ENCODE measurements at places on chromosomes 1 and 21.
A peak's percentile ranks its signal among the peaks of the same experiment; 100 is the strongest.

DNA sequence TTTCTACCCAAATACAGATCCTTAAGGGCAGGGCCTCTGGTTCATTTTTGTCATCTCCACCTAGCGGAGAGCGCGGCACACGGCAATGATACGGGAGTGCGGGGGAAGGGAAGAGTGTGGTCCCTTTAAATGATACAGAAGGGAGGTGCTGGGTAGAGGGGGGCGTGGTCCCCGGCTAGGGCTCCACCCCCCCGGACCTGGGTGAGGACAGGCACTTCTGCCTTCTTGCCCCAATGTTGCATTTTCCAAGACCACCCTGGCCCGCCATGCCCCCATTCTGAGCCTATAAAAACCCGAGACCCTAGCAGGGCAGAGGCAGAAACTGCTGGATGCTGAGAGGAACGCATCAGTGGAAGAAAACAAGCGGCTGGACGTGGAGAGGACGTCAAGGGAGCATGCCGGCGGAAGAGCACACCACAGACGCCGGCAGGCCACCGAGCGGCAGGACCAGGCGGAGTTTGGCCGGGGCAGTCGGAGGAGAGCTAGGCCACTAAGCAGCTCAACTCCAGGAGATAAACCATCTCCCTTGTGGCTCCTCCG is 30.0 kb downstream of the LRRC3 start:
- DNase-seq: no peak

DNA sequence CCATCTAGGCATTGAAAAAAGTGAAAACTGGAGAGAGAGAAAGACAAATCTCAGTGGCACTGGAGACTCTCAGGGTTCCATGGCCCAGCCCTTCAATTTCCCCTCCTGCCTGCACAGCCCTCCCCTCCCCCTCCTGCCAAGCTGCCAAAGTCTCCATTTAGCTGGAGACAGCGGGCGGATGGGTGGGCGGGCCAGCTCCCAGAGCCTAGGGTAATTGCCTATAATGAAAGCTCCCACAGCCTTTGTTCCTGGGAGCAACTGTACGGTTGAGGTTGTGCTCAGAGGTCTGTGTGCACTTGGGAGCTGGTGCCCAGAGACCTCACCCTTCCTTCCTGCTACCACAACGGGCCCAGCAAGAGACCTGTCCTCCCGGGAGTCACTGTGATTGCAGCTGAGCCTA is 89.6 kb downstream of the NAV1 start:
- no peak for DNase-seq

- DNase-seq: no peak
Measured at GRCh38 chr1:91546876-91547275, 46.2 kb downstream of the CDC7 start.

DNA sequence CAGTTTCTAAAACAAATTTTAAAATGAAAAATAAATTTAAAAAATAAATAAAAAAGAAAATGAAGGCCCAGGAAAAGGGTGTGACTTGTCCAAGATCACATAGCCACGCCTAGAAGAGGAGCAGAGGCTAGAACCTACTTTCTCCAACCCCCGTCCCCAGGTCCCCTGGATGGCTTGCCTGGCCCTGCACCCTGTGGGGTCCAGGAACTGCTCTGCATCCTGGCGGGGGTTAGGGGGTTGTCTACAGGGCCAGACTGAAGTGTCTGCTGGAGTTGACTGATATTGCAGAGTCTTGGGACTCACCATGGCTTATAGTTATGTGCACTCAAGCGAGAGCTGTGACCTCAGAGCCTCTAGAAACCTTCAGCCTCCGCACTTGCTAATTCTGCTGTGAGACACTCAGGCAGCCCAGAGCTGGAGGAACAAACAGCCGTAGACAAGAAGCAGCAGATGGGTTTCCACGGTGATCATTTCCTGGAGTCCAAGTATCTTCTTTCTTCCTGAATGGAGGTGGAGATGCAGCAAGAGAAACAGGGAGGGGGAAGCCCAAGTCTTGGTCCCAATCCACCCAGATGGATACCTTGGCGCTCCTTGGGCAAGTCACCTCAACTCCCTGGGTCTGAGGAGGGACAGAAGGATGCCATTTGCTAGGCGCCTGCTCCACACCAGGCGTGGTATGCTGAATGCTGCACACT is 5.2 kb upstream of the EXTL1 start:
- no peak for DNase-seq

DNA sequence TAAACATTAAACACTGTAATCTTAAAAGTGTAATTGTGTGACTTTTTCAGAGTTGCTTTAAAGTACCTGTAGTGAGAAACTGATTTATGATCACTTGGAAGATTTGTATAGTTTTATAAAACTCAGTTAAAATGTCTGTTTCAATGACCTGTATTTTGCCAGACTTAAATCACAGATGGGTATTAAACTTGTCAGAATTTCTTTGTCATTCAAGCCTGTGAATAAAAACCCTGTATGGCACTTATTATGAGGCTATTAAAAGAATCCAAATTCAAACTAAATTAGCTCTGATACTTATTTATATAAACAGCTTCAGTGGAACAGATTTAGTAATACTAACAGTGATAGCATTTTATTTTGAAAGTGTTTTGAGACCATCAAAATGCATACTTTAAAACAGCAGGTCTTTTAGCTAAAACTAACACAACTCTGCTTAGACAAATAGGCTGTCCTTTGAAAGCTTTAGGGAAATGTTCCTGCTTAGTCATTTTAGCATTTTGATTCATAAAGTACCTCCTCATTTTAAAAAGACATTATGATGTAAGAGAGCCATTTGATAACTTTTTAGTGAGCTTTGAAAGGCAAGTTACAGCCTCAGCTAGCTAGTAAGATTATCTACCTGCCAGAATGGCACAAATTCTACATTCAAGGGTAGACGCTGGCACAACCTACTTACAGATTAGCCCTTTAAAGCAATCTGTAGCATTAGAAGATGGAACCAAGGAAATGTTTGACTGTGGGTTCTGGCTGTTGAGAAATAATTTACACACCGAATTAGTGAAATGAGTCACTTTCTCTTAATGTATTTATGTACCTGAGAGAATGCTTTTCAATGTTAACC is 9.4 kb downstream of the SOD1 start:
- DNase-seq: peak; percentile 50

DNA sequence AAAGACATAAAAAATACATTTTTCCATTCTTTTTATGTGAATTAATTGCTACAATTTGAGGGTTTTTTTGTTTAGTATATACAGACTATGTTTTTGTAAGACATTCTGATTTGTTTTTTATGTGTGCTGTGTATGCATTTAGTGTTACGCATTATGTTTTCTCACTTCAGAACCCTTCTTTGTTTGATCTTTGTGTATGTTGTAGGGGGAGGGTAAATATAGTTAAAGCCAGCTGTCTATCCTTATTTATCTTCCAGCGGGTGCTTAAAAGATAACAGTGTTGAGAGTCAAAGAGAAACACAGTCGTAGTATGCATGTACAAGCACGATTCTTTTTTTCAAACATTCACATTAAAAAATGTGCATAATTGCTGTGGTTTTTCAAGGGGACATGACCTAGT is 97.5 kb upstream of the KIAA1614 start:
- DNase-seq: no peak

DNA sequence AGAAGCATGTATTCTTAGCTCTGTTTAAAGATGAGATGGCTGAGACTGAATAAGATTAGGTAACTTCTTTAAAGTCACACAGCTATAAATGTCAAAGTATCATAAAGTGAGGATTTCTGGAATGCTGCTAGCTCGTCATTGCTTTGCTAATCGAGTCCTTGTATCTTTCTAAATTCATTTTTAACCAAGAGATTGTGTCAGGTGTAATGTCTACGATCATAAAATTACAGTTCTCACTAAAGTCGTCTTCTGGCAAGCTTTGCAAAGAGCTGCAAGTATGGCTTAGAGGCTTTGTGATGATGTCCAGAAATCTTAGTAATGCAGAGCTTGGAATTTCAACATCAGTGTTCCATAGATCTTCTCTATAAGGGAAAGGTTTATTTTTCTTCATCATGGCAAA is 569.8 kb downstream of the LMO4 start:
- DNase-seq: no peak

- peak; percentile 83 for DNase-seq
Measured at GRCh38 chr1:26177182-26177684, at the start of gene CNKSR1. Gene CNKSR1 (plus strand): TSS chr1:26177491. CDS start chr1:26177548, 57 bp downstream.

DNA sequence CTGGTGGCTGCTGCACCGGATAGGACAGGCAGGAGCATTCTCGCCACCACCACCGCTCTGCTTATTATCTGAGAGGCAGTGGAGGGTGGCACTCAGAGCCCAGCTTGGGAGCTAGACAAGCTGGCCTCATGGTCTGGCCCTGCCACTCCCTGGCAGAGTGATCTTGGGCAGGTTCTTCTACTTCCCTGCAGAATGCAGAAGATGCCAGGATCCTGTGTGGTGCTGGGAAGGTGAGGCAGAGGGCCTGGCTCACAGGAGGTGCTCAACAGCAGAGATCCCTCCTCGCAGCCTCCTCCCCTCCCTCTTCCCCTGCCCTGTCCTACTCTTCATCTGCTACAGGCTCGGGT is 60.4 kb downstream of the ARHGEF10L start:
- no peak for DNase-seq

DNA sequence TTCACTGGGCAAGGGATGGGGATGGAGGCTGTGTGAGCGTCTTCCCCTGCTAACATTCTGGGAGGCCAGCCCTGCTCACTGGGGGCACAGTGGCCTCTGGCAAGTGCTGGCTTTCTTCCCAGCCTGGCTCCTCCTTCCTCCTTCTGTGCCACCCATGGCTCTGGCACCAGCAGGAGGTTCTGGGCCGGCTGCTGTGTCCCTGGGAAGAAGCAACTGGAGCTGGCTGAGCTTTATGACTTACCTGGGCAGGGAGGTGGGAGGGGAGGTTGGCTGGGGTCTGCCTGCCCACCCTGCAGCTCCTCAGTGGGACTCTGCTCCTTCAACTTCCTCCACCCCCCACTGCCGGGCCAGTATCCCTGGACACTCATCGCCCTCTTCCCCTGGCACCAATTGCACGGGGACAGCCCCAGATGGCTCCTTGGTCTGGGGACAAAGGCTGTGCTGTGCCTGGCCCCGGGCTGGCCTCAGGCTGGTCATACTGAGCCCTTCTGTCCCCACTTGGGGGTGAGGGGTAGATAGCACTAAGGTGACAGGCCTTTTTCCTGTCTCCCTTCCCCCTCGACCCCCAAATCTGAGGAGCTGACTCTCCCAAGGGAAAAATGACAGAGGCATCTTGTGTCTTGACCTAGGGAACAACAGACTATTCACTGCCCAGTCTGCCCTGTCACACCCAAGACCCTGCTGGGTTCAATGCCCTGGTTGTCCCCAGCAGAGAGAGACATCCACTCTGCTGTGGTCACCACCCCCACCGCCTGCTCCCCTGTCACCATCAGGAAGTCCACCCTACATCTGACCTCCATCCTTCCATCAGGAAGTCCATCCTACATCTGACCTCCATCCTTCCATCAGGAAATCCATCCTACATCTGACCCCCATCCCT is 14.4 kb downstream of the CDK18 start:
- no peak for DNase-seq

- no peak for DNase-seq
Measured at GRCh38 chr1:2982615-2983318, 38.5 kb upstream of the ACTRT2 start.

DNA sequence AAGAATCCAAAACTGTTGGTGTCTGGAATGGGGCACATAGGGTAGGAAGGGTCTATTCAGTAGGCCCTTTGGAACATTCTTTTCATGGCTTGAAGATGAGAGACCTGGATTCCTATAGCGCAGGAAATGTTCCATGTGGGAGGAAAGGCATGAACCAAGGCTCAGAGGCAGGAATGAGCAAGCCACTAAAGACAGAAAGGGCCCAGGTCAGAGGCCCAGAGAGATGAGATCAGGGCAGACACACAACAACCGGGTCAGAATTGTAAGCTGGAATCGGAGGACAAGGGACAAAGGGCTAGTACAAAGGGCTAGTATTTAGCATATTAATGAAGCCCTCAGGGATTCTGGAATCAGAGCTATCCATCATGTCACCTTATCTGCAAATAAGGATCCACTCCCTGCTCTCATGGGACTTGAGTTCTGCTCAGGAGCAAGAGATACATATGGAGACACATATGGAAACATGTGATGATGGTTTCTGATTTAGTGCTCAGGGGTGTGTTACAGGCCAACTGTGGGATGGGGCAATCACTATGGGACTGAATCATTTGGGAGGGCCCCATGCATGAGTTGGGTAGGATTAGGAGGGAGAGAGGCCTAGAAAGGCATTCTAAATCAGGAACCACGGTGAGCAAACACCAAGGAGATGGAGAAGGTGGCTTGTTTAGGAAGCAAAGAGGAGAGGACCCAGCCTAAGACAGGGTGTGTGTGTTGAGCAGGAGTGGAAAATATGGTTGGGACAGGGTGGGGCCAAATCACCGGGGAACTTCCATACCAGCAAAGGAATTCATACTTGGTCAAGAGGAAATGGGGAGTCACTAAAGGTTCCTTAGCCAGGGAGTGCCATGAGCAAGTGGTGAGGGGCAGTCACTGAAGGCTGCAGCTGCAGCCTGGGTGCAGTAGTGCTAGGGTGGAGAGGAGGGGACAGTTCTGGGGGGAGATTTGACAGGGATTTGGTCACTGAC is 8.6 kb downstream of the NECTIN4 start:
- peak; percentile 82 for DNase-seq

GRCh38 chr1:202952818-202953217 is 5.3 kb downstream of the ADIPOR1 start:
- DNase-seq: peak; percentile 97

GRCh38 chr21:39150877-39151276 is 32.4 kb downstream of the PSMG1 start:
- no peak for DNase-seq

Data from bronchial epithelial cell (primary cell).